Subcutaneous adipose tissue (tissue), 4 donors: ENCODE measurements at places on chromosomes 2 and 18. TPM values are rescaled to one million over a fixed set of nuclear protein-coding genes. Genes with fewer than 3 reads are reported as not detected.

The SNORC gene
- 0.57 TPM for total RNA-seq

The NFU1 gene
- 206 TPM for total RNA-seq

The STPG4 gene
- total RNA-seq = not detected

The PAX3 gene
- 0.51 TPM for total RNA-seq

The KLHL41 gene
- total RNA-seq = not detected

The CDH7 gene
- total RNA-seq = not detected

The ASB18 gene
- not detected for total RNA-seq

The RAMP1 gene
- 2.9 TPM for total RNA-seq

The HYCC2 gene
- 47.1 TPM for total RNA-seq

The LTBP1 gene
- total RNA-seq = 13.7 TPM

The SP3 gene
- total RNA-seq = 135 TPM

The SLC5A7 gene
- under 0.01 TPM for total RNA-seq

The OR6B2 gene
- total RNA-seq = not detected

The UPP2 gene
- total RNA-seq = not detected

The VIT gene
- 114 TPM for total RNA-seq

The AGXT gene
- total RNA-seq = not detected

The GRHL1 gene
- 0.88 TPM for total RNA-seq

The LIMS1 gene
- 125 TPM for total RNA-seq

The TOGARAM2 gene
- 0.68 TPM for total RNA-seq

The ANKRD44 gene
- 22.8 TPM for total RNA-seq

The FAP gene
- total RNA-seq = 31.8 TPM

The FAM161A gene
- 3.5 TPM for total RNA-seq

The GREB1L gene
- 32.1 TPM for total RNA-seq

The LYPD6 gene
- total RNA-seq = under 0.01 TPM

The CHST9 gene
- total RNA-seq = not detected

The PID1 gene
- 25.8 TPM for total RNA-seq

The IMPACT gene
- 34.9 TPM for total RNA-seq

The SERPINB10 gene
- not detected for total RNA-seq

The CCNYL1 gene
- total RNA-seq = 17.0 TPM

The MLPH gene
- 16.8 TPM for total RNA-seq

The ELOA2 gene
- total RNA-seq = not detected

The PAX8 gene
- total RNA-seq = 7.5 TPM

The STK17B gene
- total RNA-seq = 108 TPM

The ACMSD gene
- total RNA-seq = not detected
